Tibial nerve (tissue), 4 donors: ENCODE measurements at places on chromosomes 7 and 10. TPM values are rescaled to one million over a fixed set of nuclear protein-coding genes. Genes with fewer than 3 reads are reported as not detected.

DNA sequence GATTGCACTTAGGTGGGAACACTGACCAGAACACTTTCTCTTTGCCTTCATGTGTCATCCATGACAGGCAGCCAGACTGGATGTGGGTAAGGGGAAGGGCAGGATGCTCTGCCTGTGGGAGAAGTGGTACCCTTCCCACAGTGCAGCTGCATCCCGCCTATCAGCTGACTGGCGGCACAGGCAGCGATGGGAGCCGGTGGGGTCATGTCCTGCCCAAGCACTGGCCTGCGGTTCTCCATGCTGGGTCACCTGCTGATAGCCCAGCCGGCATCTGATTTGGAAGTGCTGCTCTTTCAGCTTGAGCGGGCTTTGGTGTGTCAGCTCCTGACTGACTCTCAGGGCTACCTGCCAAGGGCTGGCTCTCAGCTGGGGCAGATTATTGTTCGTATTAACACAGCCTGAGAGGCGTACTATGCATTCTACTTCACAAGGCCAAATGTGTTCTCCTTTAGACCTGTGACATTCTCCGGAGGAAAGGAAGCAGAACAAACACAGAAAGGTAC lies 105.2 kb upstream of the PDLIM1 start:
- no peak for DNase-seq

- DNase-seq, result no peak
These were observed 35.0 kb downstream of the EVX1 start for GRCh38 chr7:27277628-27278027.

The BHLHA15 gene
- total RNA-seq, result not detected

GRCh38 chr10:99740933-99741559 lies 9.0 kb downstream of the CUTC start:
- DNase-seq, result no peak

DNA sequence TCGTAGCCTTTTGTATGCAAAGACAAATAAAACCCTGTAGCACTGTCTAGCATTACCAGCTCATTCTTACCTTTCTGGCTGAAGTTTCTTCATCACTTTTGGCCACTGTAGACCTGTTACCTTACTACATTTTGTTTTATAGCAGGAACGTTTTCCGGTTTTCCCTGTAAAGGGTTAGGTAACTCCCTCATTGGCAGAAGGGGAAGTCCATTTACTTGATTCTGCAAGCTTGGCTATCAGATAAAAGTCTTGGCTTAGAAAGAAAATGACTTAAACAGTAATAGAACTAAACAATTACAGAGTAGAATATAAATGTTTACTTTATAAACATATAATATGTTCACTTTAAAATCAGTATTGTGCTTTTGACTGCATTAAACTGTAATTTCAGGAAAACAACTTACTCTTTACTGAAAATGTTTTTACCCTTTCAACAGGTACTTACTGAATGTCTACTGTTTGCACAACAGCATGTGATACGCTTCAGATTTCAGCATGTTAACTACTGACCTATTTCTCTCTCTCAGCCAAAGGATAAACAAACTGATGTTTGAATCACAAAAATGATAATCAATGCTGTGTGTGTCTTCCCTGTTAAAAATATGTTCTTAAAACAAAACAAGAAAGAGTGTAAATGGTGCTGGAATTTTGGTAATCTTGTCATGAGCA lies 67.1 kb downstream of the OTUD1 start:
- no peak for DNase-seq

- DNase-seq, result no peak
These were observed 563.7 kb downstream of the GRM8 start for GRCh38 chr7:126689037-126689436.

DNA sequence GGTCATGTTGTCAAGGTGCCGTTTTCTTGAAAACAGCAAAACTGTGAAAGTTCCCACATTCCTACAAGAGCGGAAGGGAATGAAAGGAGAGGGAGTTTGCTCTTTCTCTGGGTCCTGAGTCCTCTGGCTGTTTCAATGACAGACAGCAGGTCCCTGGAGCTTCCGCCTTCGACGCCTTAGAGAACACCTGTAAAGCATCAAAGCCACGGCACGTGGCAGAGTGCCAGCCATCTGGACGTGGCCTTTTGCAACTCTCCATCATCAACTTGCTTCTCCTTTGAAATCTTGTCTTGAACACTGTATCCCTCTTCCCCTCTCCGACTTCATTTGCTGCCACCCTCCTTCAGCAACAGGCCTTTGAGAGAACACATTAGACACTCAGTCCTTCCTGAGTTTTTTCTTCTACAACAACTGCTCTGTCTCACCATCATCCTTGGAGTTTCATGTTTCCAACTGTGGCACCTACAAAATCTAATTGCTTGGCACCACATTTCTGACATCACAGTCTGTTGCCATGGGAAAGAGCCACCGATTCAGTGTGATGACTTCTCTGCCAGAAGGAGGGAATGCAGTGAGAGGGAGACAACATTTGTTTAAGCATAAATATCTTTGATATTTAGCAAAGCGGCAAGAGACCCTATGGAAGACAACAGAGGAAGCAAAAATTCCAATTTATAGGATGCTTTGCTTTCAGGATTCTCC lies 204.9 kb upstream of the PTER start:
- DNase-seq, result no peak

GRCh38 chr10:29537799-29538198 lies 97.0 kb downstream of the SVIL start:
- no peak for DNase-seq

- no peak for DNase-seq
These were observed 34.7 kb downstream of the UBE2D4 start for GRCh38 chr7:43960933-43961332.

DNA sequence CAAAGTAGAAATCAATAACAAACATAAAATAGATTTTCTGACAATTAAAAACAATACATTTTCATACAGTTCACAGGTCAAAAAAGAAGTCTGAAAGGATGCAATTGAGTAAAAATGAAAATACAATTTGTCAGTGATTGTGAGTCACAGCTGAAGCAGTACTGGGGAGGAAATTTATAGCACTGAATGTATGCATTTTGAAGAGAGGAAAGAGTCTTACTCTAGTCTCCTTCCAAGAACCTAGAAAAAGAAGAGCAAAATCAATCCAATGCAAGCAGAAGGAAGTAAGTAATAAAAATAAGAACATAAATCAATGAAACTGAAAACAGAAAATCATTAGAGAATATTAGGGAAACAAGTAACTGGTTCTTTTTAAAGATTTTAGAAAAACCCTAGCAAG lies 507.2 kb upstream of the IGFBP3 start:
- no peak for DNase-seq

- DNase-seq, result no peak
These were observed 112.0 kb downstream of the EBF3 start for GRCh38 chr10:129851941-129852640.

DNA sequence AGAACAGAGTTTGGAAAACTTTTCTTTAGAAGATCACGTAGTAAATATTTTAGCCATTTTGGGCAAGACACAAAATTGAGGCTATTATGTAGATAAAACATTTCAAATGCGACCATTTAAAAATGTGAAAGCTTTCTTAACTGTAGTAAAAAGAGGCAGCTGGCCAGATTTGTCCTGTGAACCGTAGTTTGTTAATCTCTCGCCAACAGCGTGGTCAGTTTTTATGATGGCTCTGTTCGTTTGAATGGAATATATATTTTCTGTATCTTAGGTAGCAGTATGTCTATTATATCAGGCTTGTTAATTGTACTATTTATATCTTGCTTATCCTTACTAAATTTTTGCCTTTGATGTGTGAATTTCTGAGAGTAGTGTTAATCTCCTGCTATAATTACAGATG lies 124.9 kb downstream of the CCSER2 start:
- DNase-seq, result no peak

GRCh38 chr10:88274286-88274685 lies 308.8 kb downstream of the RNLS start:
- DNase-seq, result no peak

DNA sequence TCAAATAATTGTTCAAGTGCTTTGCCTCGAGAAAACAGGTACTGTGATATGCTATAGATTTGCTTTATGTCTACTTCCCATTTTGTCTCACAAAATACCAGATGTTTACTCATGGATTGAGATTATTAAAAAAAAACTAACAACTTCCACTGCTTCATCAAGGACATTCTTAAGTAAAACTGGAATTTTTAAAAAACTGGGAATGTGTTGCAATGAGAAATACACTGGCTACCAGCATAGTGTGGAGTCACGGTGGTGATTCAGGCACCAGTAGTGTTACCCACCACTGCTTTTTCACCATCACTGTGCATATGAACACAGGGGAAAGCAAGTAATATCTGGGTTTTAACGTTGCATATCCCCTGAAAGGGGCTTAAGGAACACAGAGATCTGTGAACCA lies 21.2 kb downstream of the FIGNL1 start:
- DNase-seq, result no peak

GRCh38 chr10:109902992-109903947 lies 20.0 kb downstream of the XPNPEP1 start:
- DNase-seq, result no peak

DNA sequence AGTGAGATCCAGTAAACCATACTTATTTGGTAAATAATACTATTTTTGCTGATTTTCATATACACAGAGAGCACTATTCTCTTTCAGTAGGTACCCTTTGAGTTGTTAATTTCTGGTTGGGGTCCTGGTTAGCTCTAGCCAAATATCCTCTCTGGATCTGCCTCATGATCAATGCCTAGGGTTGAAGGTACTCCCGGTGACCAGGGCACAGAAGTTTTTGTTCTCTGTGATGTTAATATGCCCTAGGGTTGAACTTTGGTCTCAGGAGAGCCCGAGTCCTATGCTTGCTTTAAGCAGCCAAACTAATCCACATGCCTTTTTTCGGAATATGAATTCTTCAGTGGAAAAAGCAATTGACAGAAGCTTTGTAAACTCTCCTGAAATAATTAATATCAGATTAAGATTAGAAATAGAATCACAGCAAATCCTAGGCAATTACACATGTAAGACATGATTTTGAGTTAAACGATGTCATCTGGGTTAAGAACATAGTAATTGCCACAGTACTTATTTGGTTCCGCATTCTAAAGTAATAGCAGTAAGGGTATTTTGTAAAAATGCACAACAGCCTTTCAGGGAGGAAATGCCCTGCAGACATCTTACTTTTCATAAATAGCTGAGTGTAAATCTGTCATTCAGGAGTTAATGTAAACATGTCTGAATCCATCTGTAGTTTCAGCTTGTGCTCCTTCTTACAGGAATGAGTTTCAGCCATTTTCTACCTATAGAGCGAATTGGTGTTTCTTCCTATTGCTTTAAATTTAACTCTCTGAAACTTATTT lies 10.1 kb downstream of the CHN2 start:
- DNase-seq, result no peak

- DNase-seq, result no peak
These were observed 181.8 kb downstream of the DGKB start for GRCh38 chr7:14720785-14721184.

DNA sequence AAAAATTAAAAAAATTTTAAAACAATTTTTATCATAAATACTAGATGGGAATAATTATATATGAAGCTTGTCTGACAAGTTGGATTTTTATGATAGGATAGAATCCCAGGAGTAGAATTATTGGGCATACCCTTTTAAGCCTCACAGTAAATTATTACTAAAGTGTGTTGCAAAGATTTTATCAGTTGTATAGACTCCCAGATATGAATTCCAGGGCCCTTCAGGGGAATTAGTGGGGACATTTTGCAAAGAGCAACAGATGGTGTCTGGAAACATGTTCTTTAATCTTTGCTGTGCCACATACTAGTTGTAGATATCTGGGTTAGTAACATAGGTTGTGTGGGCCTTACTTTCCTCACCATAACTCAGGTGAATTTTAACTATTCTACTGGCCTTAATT lies 28.7 kb downstream of the ZEB1 start:
- no peak for DNase-seq

- DNase-seq, result no peak
These were observed 258.8 kb downstream of the RPS24 start for GRCh38 chr10:78292250-78292981.
